RPMI8226 (cell line): ENCODE measurements at places on chromosomes 6 and 20.
A peak's percentile ranks its signal among the peaks of the same experiment; 100 is the strongest.

GRCh38 chr6:168157272-168158212 is 78.5 kb upstream of the FRMD1 start:
- DNase-seq: no peak

DNA sequence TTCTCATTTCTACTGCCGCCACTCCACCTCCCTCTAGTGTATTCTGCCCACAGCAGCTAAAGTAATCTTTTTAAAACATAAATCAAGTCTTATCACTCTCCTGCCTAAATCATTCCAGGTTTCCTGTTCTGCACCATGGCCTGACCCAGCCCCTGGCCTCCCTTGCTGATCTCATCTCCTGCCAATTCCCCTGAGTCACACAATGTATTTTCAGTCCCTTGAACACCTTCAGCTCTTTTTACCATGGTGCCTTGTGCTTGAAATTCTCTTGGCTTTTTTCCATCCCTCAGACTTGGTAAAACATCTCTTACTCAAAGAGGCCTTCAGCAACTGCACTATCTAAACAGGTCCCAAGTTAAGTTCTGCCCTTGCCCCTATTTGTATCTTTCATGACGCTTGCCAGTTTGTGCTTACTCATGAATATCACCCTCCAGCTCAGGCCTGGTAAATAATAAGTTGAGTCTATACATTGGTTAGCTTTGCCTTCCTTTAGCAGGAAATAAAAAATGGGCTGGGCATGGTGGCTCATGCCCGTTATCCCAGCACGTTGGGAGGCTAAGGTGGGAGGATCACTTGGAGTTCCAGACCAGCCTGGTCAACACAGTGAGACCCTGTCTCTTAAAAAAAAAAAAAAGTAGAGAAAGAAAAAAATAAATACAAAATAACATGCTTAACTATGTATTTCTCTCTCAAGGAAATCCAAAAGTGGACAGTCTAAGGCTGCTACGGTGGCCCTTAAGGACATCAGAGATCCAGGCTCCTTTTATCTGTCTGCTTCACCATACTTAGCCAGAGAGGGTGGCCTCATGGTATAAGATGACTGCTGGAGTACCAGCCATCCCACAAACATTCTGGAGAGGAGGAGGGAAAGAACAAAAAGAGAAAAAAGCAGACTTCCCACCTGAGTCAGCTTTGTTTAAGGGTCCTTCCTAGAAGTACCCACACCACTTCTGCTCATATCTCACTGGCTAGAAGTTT is 62.2 kb downstream of the ARFGEF2 start:
- DNase-seq: no peak

GRCh38 chr6:30135757-30136156 is at the start of gene TRIM40:
TSS of gene TRIM40 (plus strand) at chr6:30136140. CDS start at chr6:30137037, 897 bp downstream.
- DNase-seq: no peak

- DNase-seq: no peak
Observed at GRCh38 chr6:20826378-20826777, 292.1 kb downstream of the CDKAL1 start.

- no peak for DNase-seq
Observed at GRCh38 chr6:136483906-136484305, 66.3 kb downstream of the MAP7 start.

DNA sequence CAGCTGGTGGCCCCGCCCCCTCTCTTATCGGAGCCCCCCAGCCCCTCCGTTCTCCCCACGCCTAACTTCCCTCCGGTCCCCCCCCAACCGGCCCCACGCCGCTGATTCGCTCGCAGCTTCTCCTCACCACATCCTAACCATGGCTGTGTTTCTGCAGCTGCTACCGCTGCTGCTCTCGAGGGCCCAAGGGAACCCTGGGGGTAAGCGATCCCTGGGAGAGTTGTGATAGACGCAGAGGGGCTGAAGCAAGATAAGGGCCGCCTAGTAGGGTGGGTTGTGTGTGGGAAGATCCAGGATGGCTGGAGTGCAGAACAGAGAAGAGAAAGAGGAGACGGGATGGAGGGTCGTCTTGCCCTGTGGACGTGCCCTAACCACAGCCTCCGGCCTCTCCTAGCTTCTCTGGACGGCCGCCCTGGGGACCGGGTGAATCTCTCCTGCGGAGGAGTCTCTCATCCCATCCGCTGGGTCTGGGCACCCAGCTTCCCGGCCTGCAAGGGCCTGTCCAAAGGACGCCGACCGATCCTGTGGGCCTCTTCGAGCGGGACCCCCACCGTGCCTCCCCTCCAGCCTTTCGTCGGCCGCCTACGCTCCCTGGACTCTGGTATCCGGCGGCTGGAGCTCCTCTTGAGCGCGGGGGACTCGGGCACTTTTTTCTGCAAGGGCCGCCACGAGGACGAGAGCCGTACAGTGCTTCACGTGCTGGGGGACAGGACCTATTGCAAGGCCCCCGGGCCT is at the start of gene MPIG6B:
MPIG6B (plus strand) TSS at position 129 of the 735 bp plus-strand sequence; CDS start at position 140, 11 bp downstream.
- DNase-seq: no peak

- DNase-seq: peak; percentile 49
Observed at GRCh38 chr6:24743944-24744335, 25.0 kb upstream of the C6orf62 start.

GRCh38 chr20:18628330-18628920 is 40.6 kb downstream of the DTD1 start:
- no peak for DNase-seq

DNA sequence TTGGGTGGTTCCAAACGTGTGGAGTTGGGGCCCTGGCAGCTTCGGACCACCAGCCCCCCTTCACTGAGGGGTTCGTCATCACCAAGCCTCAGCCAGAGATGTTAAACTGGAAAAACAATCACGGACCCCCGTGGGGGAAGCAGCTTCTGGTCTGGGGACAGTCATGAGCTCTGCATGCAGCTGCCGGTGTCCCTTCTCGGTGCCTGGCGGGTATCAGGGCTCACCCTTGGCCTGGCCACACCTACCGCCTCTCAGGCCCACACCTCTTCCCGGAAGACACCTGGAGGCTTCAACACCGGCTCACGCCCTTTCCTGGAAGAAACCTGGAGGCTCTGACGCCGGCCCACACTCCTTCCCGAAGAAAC is 77.8 kb upstream of the BHLHE23 start:
- no peak for DNase-seq

DNA sequence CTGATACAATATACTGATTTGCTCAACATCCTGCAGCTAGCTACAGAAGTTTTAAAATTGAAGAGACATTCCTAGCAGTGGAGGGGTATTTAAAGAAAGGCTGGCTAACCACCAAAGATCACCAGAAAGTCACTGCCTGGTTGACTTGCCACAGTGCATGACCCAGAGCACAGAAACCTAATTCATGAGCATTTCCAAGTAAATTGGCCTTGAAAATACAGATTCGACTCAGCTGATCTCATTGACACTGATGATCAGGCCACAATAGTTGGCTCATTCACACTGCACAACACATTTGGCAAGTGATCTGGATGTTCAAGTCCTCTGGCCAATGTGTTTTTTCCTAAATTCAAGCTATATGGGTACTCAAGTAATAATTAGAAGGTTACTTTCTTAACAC is 13.3 kb upstream of the TDRD6 start:
- no peak for DNase-seq

DNA sequence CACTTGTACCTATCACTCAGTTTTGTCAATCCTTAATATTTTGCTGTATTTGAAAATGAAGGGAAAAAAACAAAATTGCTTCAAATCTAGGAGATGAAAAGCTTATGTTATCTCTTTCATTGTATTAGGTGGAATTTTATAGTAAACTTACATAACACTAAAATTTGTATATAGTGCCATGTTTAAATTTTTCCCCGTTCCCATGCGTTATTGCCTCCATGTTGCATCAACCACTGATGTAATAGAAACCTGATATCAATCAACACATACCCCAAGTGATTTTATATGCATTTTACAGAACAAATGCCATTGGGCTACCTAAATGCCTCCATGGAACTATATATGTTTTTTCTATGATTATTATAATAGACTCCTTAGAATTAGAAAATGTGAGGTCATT is 14.8 kb upstream of the TREM2 start:
- DNase-seq: no peak

DNA sequence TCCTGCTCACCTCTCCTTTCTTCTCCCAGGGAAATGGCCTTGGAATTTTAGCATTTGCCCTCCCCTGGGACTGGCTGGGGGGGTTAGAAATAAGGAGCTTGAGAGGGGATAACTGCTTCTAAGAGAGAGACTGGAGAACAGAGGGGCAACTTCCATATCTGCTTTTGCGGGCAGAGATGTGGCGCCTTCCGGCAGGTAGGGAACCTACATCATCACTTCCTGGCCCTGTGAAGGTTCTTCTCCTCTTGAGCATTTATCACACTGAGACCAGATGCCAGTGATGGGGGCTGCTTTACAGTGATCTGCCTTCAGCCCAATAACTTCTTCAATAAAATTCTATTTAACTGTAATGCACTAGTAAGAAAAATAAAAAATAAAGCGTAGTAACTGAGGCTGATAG is 48.1 kb downstream of the TBC1D7 start:
- no peak for DNase-seq

GRCh38 chr20:63140514-63141433 is 75.2 kb downstream of the YTHDF1 start:
- DNase-seq: no peak

GRCh38 chr6:86251106-86251505 is 608.4 kb upstream of the SYNCRIP start:
- no peak for DNase-seq

DNA sequence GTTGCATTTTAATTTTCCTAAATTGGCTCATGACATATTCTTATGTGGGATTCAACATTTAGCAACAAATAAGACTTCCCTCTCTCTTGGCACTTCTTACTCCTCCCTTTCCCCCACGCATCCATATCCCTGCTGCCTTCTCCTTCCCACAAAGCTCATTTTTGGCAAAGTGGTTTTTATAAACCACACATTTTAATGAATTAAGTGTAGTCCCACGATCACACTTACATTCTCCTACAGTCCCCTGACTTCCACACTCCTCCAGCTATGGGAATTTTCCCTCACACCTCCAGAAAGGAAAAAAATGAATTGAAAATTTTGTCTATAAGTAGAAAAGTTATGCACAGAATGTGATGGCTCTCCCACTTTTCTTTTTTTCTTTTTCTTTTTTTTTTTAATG is 345.0 kb downstream of the CD83 start:
- no peak for DNase-seq

- no peak for DNase-seq
Observed at GRCh38 chr20:31540406-31540805, 26.2 kb downstream of the HM13 start.

GRCh38 chr6:68233623-68234022 is 401.5 kb upstream of the ADGRB3 start:
- DNase-seq: no peak

DNA sequence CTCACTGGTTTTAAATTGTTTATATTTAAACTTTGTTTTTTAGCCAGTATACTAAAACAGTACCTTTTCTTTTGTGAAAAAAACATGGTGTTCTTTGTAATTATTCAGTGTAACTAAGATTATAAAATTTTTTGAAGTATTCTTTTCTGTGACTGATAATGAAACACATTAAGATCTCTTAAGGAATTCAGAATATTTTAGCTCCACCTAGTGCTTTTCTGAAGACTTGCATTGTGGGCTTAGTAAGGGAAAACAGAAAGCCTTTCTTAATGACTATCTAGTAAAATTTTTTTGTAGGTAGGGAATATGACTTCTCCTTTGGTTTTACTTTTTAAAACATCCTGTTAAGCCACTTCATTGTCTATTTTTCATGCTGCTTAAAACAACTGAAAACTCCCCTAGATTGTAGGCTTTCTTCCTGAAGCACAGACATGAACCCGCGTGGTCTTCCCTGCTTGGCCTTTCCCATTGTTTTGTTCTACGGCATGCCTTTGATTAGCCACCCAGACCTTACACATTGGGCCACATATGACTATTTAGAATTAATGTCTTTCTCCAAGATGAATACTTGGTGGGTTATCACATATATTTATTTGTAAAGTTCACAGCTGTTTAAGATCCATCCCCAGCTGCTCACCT is 72.1 kb downstream of the AFDN start:
- DNase-seq: peak; percentile 35

GRCh38 chr6:11968241-11968806 is 43.8 kb upstream of the HIVEP1 start:
- no peak for DNase-seq

DNA sequence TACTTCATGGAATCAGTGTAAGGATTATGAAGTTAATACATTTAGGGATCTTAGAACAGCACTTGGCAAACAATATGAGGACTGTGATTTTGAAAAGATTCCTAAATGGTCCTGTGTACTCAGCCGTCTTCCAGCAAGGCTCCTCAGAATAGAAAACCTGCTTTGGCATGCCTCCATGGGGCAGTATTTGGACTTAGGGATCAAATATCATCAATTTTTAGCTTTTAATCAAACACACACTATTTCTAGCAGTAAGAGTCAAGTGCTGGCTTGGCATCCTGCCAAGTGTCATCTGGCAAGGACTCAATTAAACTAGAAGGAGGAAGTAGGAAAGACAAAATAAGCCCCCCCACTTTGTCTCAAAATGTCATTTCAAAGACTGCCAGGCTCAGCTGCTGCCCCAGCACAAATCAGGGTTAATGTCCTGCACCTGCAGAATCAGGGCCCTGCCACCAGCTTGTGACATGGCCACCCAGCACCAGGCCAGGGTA is 40.8 kb downstream of the IYD start:
- peak; percentile 90 for DNase-seq

DNA sequence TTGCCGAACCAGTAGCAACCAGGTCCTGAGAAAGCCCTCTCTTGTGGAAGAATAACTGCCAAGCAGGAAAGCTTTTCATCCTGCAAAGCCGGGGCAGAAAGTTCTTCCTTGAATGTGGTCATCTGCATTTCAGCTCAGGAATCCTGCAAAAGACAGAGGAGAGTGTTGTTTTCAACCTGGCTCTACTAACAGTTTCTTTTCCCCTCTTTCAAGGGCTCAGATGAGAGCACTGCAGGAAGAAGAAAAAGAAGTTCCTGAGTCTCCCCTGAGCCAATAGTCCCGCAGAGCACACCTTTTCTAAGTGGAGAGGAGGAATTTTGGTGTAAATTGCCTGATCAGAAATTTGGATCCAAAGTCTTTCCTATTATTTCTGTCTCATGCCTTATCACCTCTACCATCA is 10.7 kb downstream of the HLA-DRB1 start:
- no peak for DNase-seq

GRCh38 chr6:19327241-19327640 is 509.9 kb upstream of the ID4 start:
- no peak for DNase-seq

- DNase-seq: no peak
Observed at GRCh38 chr6:25504661-25505060, 147.4 kb upstream of the SCGN start.
